ENCODE measurements at places on chromosomes 3 and 15.

DNA sequence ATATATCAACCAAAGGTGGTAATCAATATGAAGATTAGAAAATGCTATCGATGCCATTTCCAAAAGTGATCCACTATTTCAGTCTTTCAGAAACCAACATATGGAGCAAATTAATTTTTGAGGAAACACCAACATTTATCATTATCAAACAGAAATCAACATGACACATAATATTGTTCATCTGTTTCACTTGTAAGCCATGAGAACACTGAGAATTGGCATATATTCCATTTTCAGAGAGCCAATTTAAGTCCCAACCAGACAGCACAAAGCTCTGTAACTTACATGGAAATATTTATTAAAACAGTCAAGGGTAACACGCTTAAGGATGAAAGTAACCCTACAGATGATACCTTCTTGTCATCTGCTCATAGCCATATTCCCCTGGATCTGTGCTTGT is 37.6 kb upstream of the STRIT1 start:
- DNase-seq: no peak

DNA sequence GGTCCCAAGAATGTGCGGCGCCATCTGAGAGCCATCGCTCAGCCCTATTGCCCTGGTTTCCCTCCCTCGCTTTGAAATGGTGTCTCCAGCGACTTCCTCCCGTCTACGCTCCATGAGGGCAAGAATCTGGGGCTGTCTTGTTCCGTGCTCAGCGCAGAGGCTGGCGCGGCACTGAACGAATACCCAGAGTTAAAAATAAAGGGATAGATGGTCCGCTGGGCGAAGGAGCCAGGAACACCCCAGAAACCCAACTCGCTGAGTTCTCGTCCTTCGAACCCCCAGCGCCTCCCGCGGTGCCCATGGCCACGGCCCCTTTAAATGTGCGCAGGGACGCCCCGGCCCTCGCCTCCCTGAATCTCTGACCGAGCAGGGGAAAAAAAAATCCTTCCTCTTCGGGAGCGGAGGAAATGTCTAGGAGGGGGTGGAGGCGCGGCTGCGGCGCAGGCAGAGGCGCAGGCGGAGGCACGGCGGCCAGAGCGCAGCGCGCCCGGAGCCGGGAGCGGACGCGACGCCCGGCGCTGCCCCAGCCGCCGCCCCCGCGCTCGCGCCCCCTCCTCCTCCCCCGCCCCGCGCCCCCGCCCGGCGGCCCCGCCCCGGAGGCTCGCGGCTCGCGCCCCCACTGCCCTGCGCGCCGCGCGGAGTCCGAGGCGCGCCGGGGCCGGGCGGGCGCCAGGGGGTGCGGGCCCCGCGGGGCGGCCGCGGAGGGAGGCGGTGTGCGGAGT is 8.5 kb upstream of the FGD5 start:
- DNase-seq: peak; percentile 59

- DNase-seq: no peak
Observed at GRCh38 chr3:9098716-9099675, 135.7 kb upstream of the RAD18 start.

DNA sequence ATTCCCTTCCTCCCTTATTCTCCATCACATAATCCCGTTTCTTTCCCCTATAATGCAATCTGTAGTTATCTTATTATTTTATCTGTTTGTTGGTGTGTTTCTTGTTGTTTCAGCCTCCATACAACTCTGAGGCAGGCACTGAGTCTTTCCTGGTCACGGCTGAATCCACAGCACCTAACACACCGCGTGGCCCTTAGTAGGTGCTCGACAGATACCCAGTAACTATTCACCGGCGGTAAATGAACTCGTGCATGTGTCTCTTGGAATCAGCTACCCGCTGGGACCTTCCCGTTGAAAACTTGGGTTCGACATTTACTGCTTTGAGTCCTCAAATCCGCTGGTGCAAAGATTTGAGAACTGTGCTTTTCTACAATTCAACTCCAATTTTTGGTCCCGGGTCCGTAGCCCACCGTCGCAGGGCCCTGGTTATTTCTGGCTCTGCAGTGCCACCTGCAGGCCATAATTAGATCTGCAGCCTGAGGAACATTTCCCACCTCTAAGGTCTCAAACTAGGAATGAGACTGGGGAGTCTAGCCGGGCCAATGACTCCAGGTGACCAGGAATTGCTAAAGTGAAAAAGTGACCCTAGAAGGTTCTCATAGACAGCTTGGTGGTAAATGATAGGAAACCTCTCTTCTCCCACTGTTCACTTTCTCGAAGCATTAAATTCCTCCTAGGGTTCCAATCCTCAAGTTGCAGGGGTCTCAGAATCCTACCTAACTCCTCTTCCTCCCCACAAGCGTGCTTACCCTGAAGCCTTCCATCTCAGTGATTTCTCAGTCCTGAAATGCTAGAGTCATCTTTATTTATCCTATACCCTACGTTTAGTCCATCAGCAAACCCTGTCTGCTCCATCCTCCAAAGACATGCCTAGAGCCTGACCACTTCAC is 40.0 kb upstream of the TRH start:
- DNase-seq: no peak

DNA sequence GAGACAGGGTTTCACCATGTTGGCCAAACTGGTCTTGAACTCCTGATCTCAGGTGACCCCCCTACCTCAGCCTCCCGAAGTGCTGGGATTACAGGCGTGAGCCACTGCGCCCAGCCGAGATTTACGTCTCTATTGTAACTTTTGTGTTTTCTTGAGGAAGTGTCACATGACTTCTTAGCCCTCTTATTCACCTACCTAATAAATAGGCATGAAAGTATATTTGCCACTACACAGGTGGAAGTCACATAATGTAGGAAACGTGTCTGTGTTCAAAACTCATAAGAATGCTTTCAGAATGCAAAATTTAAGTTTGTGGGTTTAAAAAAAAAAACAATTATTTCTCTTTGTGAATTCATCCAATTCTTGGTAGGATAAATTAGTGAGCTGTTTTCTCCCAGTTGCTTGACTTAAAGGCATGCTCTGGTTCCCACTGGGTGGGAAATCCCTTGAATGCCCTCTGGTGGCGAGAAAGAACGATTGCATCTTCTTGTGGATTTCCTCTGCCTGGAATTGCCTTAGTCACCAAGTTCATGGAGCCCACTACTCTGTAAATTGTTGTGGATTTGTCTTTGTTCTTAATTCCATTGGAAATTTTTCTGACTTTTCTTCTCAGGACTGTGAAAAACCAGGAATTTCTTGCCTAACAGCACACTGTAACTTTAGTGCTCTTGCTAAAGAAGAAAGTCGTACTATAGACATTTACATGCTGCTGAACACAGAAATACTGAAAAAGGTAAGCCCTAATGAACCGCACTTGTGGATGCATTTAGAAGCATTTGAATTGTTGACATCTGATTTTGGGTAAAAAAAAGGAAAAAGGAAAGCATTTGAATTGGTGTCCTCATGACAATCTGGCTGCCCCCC is 82.2 kb upstream of the CTDSPL start:
- peak; percentile 73 for DNase-seq

DNA sequence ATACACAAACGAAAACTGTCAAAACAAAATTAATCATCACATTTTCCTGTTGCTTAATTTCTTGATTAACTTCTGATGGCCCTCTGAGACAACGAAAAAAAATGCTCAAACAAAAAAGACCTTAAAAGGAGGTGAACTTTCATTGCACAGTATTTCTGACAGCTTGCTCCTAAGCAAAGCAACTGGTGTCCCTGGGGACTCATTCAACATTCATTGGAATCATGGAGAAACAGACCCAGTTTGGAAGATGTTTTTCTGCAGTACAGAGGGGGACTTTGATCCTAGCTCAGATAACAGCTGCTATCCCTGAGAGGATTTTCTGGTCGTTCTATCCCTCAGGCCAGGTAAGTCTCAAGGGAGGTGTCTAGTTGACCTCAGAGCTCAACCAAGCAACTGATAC is 378.7 kb upstream of the ATP11B start:
- DNase-seq: no peak

- no peak for DNase-seq
Observed at GRCh38 chr3:37970802-37971201, 19.8 kb upstream of the VILL start.

GRCh38 chr3:124964387-124964786 is 29.8 kb upstream of the MUC13 start:
- DNase-seq: no peak

DNA sequence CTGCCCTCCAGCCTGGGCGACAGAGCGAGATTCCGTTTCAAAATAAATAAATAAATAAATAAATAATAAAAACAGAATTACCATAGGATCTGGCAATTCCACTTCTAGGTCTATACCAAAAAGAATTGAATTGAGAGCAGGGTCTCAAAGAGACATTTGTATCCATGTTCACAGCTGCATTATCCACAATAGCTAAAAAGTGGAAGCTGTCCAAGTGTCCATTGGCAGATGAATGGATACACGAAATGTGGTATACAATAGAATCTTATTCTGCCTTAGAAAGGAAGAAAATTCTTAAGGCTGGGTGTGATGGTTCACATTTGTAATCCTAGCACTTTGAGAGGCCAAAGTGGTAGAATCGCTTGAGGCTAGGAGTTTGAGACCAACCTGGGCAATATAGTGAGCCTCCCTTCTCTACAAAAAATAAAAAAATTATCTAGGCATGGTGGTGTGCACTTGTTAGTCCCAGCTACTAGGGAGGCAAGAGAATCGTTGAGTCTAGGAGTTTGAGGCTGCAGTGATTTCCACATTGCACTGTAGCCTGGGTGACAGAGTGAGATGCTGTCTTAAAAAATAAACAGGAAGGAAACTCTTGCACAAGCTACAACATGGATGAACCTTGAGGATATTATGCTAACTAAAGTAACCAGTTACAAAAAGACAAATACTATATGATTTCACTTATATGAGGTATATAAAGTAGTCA is 24.2 kb downstream of the PFKFB4 start:
- peak; percentile 75 for DNase-seq
